NCI-H1930 (cell line): ENCODE measurements at places on chromosomes 12 and 14.

DNA sequence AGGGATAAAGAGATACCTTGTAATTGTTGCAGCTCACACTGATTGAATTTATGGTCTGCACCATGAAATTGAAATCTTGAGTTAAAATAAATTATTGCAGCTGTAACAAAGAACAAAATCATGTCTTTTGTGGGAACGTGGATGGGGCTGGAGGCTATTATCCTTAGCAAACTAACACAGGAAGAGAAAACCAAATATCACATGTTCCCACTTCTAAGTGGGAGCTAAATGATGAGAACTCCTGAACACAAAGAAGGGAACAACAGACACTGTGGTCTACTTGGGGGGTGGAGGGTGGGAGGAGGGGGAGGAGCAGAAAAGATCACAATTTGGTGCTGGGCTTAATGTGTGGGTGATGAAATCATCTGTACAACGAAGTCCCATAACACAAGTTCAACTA, 22.6 kb downstream of the ERP27 start:
- no peak for DNase-seq

- no peak for DNase-seq
Observed at GRCh38 chr14:97458255-97458654, 661.1 kb downstream of the VRK1 start.

GRCh38 chr14:77580964-77581505, 35.4 kb downstream of the SPTLC2 start:
- DNase-seq = no peak

GRCh38 chr14:50607181-50607580, 47.2 kb downstream of the ATL1 start:
- DNase-seq = no peak

DNA sequence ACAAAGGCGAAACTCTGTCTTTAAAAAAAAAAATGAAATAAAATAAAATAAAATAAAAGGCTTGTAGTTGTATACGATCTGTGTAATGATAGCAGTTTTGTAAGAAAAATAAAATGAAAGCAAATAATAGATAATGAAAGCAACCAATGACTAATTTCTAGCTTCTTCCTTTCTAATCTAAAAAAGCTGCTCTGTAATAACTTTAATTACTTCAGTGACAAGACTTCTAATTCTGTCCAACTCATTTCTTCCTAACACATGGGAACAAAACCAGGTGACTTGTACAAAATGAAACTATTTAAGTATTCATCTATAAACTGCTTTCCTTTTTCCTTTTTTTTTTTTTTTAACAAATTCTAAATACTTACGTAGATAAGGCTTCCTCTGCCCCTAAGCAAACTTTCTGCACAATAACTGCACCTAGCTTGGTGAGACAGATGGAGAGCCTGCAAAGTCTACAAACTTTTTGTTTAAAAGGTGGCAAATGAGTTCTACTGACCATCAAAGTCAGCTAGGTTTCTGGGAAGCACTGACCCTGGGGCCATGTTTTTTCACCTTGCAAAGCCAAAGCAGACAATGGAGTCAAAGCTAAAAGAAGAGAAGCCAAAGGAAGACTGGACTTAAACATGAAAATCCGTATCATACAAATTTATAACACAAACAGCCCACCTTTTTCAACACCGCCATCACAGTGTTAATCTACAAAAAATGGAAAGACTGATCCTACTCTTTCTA, 28.2 kb downstream of the DENND5B start:
- no peak for DNase-seq

- DNase-seq = no peak
Observed at GRCh38 chr14:68574906-68575305, 218.0 kb downstream of the ZFP36L1 start.

DNA sequence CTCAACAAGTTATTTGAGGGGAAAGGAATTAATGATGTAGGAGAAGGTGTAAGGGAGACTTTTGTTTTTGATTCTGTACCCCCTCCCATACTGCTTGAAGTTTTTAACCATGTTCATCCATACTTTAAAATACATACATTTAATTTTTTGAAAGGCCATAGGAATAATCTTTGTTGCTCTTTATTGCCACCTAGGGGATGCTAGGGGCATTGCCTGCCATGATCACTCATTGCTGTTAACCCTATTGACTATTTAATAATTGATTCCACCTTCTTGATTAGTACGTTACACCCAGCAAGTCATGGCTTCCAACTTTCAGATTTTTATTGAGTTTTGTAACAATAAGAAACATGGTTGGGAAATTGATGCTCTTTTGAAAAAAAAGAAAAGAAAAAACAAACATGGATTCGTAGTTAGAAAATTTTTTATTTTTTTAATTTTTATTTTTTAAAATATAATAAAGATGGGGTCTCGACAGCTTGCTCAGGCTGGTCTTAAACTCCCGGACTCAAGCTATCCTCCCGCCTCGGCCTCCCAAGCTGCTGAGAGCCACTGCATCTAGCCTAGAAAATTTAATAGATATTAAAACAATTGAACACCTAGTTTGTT, 8.5 kb upstream of the PRKAB1 start:
- no peak for DNase-seq

DNA sequence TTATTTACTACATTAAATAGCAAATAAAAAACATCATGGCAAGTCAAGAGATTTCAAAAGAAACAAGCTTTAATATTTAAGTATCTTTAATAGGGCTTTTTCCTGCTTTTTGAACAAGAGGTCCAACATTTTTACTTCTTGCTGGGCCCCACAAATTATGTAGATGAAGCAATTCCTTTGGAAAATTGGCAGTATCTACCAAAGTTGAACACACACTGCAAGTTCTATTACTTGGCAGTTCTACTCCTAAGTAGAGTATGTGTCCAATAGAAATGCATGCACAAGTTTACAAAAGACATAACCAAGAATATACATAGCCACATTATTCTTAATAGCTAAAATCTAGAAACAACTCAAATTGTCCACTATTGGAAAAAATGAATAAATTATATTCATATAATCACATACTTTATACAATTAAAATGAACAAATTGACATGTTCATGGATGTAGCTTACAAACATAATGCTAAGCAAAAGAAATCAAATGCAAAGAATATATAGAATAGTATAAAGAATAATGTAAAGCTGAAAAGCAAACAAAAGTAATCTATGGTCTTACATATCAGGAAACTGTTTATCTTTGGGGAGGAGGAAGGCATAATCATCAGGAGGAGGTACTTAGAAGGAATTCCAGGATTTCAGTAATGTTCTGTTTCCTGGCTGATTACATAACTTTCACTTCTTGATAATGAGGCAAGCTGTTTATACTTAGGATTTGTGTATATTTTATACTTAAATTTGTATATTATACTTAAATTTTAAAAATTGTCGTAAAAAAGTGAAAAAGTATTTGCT, 6.5 kb upstream of the TMBIM4 start:
- no peak for DNase-seq

GRCh38 chr12:91889059-91889458, 256.6 kb downstream of the BTG1 start:
- DNase-seq = no peak

DNA sequence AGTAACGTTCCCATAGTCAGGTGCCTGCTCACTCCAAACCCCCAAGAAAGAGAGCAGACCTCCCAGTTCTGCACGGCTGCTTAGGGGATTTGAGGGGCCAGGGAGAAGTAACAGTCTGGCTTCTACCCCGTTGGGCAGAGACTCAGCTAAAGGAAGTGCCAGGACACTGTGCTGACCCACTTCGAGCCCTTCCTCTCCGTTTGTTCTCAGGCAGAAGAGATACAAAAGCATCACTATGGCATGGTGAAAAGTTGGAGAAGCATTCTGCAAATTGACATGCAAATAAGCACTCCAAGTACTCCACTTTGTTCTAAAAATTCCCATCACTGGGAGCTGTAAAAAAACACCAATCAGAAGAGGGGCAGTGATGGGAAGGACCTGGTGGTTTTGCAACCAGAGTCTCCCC, 239.1 kb downstream of the EGLN3 start:
- no peak for DNase-seq

DNA sequence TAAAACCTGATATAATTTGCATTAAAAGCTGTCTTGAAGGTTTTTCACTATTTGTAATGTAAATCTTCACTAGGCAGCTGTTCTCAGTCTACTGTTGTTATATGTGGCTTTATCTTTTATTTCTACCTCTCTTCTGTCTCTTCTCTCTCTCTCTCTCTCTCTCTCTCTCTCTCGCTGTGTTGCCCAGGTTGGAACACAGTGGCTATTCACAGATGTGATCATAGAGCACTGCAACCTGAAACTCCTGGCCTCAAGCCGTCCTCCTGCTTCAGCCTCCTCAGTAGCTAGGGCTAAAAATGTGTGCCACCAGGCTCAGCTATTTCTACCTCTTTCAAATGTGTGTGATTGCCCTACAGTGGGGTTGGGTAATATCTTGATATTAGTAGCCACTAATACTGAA, 21.1 kb downstream of the FUT8 start:
- DNase-seq = no peak

DNA sequence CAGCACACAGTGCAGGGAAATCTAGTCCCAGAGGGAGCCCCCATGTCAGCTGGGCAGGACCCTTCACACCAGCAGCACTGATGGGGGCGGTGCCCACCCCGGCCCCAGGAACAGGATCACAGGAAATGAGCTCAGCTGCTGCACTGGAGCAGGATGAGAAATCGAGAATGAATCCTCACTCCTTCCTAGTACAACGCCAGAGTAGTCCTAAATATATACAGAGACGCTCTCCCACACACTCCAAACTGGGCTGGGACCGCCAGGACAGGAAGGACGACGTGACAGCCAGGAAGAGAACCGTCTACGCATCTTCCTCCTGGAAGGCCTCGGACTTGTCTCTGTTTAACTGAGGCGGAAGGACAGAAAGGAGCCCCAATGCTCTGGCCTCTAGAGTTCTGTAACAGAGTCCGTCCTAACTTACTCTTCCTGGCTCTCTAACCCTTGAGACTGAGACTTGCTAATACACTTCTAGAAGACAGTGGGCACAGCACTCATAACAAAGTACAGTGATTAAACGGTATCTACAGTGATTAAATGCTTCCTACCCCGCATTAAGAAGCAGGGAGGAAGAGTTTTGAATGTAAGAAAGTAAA, 33.4 kb downstream of the CDC42BPB start:
- DNase-seq = no peak

DNA sequence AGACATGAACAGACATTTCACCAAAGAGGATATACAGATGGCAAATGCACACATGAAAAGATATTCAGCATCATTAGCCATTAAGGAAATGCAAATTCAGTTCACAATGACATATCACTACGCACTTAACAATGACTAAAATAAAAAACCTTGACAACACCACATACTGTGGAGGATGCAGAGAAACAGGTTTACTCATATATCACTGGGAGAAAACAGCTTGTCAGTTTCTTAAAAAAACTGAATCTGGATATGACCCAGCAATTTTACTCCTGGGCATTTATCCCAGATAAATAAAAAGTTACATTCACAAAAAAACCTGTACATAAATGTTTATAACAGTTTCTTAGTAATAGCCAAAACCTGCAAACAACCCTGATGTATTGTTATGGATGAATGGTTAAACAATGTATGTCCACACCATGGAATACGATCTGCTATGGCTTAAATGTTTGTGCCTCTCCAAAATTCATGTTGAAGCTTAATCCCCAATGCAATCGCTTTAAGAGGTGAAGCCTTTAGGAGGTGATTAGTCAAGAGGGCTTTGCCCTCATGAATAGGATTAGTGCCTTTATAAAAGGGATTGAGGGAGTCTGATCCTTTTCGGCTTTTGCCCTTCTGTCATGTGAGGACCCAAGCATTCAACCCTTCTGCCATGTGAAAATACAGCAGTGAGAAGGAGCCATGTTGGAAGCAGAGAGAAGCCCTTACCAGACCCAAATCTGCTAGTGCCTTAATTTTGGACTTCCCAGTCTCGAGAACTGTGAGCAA, 36.0 kb upstream of the PPP4R3A start:
- no peak for DNase-seq

DNA sequence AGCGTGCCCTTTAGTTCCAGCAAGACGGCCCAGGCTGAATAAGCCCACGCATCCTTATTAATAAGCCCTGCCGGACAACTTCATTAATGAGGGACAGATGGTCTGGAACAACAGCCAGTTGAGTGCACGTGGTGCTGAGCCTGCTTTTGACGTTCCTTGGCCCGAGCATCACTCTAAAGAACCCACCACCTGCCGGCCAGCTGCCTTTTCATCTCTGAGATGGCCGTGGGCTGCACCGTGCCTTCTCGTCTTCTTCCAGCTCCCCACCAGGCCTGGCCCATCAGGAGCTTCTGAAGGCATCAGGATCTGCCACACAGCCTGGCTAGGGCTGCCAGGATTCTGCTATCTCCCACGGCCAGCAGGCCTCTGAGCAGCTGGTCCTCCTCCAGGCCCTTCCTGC, 80.0 kb downstream of the AACS start:
- DNase-seq = no peak

GRCh38 chr12:7117670-7118069, 8.7 kb upstream of the C1RL start:
- no peak for DNase-seq

GRCh38 chr14:32744811-32745445, 193.8 kb upstream of the NPAS3 start:
- no peak for DNase-seq
